ENCODE measurements at places on chromosomes 13 and 19.

DNA sequence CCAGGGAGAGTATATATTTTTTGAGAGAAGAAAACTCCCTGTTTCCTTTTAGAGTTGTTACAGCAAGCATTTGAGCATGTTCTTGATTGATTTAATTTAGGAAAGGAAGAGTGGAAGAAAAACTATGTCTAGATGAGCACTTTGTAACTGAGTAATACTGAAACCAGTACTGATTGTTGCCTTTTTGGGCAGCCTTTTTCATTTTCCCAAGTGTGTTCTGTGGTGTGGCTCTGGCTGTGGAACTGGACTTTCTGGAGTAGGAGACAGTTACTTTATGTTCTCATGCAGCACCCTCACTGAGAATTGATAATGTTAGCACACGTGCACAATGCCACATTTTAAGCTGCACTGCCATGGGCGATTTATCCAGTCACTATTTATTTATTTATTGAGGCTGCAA lies 211.5 kb downstream of the LMO7 start:
- no peak for DNase-seq

DNA sequence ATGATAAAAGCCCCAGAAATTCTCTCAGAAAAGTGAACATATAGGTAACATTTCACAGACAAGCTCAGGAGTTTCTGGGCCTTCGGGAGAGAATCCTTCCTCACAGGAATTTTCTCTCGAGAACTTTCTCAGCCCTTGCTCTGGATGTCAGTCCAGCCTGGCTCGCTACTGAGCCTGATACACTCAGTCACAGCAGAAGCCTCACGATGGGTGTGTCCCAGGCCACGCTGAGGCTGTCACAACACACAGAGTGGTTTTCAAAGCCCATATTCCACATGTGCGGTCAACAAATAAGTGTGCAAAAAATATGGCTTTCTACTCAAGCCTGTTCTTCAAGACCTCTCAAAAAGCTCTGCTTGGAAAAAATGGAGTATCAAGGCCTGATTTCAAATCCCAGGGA lies 31.5 kb upstream of the MEDAG start:
- DNase-seq, result no peak

DNA sequence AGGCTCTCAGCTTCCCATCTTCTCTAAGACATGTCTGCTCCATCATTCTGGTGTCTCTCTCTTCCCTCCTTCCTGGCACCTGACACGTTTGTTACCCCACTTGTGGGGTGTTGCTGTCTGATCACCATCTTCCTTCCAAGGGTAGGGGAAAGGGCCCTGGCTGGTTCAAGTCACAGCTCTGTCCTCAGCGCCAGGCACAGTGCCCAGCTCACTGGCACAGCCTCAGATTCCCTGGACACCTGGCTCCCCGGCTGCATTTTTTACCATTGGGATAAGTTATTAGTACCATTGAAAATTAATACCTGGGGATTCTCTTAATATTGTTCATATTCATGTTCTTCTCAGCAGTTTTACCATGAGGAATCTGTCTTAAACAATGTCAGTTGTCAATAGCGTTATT lies 50.8 kb upstream of the LDLR start:
- no peak for DNase-seq

DNA sequence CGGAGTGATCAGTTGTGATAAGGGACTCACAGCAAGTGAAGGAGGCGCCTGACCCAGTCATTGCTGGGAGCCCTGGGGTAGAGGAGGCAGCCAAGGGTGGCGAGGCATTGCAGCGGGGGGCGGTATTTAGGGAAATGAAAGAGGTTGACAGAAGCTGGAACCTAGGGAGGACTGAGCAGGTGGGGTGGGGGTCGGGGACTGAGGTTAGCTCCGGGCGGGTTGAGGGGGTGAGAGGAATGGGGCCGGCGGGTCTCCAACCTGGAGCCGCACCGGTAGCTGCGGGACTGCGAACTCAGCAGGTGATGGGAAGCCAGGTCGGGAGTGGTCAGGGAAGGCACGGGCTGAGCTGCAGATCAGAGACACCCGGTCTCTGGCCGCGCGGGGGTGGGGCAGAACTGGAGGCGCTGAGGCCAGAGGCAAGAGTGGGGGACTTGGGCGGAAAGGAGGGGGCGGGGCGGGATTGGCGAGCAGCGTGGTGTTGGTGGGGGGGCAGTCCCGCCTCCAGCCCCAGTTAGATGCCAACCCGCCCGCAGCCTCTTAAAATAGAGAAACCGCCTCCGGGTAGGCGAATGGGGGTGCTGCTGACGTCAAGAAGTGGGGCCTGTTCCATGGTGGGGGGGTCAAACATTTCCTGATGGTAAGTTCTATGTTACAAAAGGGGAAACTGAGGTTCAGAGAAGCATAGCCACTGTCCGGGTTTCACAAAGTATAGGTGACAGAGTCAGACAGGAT lies 1.5 kb downstream of the MAST3 start:
- no peak for DNase-seq

DNA sequence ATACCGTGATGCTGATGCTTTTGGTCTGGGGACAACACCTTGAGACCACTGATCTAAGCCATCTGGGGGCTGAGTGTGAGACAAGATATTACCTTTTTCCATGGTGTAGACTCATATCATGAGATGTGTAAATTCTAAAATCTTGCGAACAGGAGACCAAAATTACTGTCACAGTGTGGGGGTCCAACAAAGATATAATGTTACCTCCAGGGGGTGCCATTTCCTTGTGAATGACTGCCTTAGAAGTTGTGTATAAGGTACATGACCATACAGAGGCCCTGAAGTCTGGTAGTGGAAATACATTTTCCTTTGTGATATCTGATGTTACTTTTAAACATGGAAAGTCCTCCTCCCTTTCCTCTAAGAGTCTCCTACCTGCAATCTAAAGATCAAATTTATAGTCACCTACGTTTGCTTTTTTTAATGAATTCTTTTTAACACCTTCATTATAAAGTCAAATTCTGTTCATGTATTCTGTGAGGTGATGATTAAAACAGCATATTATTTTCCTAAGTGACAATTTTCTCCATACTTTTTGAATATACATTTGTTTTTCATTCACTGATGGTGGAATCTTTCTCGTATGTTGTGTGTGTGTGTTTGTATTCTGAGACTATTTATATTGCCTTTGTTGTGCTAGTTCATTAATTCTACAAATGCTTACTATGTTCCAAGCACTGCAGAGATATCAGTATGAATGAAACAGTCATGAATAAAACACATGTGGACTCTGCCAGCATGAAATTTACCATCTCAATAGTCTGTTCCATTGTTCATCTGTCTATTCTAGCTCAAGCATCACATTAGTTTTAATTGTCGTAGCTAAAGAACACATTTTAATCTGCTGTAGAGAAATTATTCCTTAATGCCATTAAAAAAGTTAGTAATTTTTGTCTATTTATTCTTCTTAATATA lies 113.7 kb downstream of the RFC3 start:
- DNase-seq, result peak; percentile 76

GRCh38 chr13:32134241-32135055 lies 102.9 kb downstream of the FRY start:
- DNase-seq, result peak; percentile 31

DNA sequence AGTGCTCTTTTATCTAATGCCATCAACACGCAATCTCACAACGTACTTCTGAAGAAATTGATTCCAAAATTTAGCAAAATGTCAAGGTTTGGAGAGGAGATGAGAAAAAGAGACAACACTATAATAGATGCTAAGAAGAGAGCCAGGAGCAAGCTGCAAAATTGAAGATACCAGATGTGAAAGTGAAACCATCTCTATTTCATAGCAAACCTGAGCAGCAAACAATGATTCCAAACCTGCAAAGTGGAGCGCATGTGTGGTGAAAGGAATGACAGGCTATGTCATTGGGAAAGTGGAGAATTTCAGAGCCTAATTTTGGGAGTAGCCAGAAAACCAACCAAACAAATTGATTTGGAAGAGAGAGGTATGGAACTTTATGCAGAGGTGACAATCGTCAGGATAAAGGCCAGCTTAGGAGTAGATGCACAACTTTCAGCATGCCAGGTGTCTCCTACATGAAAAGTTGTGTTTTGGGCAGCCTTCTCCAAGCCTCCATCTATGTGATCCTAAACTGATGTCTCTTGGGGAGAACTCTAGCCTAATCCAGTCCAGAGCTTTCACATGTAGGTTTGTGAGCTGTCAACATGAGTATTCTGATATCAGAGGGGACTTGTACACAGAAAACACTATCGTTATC lies 158.4 kb upstream of the FNDC3A start:
- DNase-seq, result no peak

GRCh38 chr13:106484537-106485193 lies 50.8 kb downstream of the EFNB2 start:
- DNase-seq, result peak; percentile 60

DNA sequence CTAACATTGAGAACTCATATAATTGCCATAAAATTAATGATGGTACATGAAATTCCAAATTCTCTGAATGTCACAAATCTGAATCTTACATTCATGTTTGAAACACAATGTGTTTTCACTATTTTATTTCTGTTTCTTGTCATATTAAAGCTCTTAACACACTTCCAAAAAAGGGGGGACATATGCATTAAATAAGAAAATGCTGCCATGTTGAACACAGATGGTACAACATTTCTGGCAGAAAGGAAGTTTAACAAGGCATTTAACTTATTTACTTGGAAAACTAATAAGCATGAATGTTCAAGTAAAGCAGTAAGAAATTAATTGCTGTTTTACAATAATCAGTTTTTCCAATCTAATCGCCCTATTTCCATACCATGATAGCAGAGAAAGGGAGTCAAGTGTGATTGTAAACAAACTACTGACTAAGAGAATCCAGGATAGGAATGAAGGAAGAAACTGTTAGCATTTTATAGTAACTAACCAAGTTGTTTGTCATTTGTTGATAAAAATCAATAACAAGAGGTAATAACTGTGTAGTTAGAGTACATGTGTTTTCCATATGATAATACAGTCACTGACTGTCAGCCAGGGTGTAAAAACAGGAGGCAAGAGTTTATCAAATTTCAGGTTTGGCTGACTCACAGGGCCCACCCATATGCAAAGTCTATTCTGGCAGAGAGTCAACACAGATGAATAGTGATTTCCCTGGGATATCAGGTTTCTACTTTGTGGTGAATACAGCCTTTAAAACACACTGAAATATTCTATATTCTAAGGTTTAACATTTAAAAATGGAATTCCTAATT lies 5.7 kb upstream of the FOXO1 start:
- peak; percentile 80 for DNase-seq

DNA sequence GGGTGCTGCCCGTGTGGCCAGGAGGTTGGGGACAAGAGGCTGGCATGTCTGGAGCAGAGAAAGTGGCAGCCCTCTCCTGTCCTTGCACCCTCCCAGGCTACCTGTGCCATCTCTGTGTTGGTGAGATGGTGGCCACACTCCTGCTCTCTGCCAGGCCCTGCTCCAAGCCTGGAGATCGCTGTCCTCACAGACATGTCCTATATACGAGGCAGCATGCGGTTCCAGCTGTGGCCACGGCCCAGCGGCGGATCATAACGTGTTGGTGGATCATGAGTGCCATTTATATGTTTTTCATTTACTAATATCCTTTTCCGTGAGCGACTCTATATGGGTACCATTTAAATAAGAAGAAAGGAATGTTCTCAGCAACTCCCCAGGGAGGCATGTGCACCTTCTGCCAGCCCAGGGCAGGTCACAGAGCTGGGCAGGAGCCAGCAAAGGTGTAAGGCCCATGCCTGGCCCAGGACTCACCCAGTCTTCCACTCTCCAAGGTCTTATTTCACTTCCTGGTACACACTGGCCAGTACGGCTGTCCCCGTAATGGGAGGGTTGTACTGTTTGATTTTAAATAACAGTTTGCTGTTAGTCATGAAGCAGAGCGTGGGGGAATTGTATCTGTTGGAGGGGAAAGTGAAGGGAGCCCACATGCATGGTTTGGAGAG lies 47.2 kb upstream of the LDLR start:
- no peak for DNase-seq

DNA sequence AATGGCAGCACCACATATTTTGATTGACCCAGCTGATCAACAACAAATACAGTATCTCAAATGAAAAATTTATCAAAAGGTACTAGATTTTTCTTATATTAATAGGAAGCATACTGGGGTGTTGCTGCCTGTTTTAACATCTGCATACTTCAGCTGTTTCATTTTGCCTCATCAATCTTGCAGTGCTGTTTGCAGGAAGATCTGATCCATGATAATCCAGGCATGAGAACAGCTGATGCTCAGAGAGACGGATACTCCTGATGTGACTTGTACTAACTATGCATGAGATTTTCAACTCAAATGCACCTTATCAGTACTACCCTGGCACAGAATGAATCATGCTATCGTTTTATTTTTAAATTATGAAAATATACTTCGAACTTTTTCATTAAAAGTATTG lies 2136.8 kb downstream of the PCDH9 start:
- no peak for DNase-seq

DNA sequence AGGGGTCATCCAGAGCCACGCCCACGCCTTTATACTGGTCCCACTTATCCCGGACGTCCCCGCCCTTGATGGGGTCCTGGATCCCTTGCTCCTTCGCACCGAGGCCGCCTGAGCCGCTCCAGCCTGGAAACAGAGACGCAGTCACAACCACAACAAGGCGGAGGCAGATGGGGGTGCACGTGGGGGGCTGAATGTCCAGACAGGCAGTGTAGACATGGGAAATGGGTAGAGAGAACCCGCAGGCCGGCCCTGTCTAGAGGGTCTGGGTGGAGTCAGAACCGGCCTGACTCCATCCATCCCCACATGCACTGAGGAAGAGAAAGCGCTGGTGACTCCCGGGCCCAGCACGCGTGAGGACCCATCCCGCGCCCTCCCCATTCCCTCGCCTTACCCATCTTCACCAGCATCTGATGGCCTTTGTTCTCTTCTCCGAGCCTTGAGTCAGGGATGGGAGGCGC lies 23.0 kb downstream of the CHERP start:
- DNase-seq, result no peak

DNA sequence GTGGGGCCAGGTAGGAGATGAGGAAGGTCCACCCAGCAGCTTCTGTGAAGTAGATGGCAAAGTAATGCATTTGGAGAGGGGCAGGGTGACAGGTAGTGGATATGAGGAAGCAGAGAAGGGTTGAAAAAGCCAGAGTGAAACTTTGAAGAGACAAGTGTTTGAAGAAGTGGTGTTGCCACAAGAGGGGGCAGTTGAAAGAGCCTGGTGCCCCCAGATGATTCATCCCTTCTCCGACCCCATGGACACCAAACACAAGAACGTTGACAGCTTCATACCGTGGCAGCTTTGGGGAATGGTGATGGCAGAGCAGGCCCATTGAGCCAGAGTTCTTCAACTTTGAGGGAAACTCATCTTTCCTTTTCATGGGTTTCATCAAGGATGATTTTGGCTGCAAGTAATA lies 19.9 kb downstream of the IFNL3 start:
- DNase-seq, result no peak

- no peak for DNase-seq
These were observed 4.0 kb downstream of the IZUMO2 start for GRCh38 chr19:50159078-50159477.

GRCh38 chr19:41951686-41952172 lies 7.4 kb downstream of the RABAC1 start:
- peak; percentile 75 for DNase-seq

DNA sequence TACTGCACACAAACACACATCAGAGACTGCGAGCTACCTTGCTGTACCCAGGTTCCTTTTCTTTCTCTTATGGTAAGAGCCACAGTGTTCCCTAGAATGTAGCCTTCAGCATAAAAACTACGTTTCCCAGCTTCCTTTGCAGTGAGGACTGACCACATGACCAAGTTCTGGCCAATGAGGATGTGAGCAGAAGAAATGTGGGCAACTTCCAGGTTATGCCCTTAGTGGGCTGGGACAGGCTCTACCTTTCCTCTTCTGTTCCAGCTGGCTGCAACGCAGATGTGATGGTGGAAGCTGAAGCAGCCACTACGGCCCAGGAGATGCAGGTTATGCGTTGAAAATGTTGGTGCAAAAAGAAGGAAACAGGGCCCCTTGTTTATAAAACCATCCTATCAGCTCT lies 27.5 kb downstream of the VRK3 start:
- peak; percentile 15 for DNase-seq

GRCh38 chr13:110248449-110249143 lies 58.4 kb downstream of the COL4A1 start:
- no peak for DNase-seq

Data from fibroblast of the aortic adventitia (primary cell).